ENCODE measurements at places on chromosomes 12 and 14.

DNA sequence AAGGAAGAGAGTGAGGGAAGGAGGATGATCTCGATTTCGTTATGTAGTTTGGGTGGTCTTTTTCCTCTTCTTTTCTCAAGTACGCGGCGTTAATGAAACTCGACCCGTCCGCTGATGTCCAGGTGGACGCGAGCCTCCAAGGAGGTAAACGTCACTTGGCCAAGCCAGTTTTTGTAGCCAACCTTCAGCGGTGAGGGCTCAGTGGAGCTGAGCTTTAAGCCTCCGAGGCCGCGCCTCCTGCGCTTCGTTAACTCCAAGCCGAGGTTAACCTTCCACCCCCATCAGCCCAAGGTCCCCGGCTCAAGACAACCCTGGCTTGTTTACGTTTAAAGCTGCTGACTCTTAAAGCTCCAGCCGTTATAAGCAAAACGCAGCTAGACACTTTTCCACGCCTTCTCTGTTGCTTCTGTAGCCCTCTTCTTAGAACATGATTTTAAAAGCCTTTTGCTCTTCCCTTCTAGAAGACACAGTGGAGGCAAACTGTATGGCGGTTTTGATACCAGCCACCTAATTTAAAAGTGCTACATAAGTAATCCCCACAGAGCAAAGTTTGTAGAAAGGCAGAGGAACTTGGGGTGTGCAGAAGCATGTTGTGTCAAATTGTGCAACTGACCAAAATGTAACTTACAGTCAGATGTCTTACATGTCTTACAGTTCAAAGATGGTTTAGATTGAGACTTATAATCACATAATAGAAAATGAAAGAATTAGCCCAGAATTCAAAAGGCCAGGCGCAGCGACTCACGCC, 923 bp upstream of the ITPR2 start:
- peak; percentile 17 for DNase-seq

- DNase-seq: no peak
These were observed 36.7 kb downstream of the PTPRR start for GRCh38 chr12:70883855-70884254.

DNA sequence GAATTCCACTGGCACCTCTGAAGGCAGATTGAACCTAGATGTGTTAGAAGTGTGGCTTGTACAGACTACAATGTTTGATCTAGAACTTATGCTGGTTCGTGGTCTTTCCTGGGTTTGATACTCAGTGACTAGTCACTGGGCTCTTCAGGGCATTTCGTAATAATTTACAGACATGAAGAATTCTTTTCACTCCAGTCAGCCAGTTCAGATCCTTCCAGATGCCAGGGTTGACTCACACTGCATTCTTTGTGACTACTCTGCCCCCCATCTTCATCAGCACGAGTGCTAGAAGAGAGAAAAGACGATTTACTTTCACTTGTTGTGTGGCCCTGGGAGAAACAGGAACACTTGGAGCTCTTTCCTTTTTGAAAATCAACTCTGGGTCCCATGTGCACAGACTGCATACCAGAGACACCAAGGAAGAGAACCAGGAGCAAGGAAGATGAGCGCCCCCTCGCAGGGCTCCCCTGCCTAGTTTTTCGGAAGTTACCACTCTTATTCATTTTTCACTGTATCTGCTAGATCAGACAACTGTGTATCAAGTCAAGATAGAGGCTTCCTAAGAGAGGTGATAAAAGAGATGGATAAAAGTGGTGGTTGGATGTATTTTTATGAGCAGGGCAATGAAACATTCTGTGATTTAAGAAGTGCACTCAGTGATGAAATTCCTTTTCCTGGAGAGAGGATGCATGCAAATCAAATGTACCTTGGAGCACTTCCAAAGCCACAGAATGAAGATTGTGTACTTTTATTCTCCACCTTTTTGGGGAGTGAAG, 33.5 kb upstream of the EVL start:
- no peak for DNase-seq

- no peak for DNase-seq
These were observed 1.1 kb downstream of the ALDH6A1 start for GRCh38 chr14:74083161-74083560.

DNA sequence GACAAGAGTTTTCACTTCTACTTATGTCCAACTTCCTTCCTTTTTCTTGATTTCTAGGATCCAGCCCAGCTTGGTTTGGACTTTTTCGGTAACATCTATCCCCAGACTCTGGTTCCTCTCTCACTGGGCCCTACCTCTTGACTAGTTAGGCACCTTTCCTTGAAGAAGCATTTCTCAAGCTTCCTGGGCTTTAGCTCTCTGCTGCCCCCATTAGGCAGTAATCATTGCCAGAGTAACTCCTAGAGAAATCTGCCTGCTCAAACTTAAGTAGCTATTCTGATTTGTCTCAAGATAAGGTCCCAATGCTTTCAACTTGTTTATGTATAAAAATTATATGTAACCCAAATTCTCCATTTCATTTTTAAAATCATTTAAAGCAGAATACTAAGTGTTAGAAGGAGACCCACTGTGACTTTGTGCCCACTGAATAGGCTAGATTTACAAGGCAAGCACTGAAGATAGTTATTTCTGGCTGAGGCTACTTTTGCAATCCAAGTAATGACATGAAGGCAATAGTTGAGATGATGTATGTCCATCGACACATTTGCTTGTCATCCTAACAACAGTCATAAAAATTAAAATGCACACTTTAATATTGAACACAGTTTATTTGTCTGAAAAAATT, 275.0 kb upstream of the G2E3 start:
- no peak for DNase-seq

DNA sequence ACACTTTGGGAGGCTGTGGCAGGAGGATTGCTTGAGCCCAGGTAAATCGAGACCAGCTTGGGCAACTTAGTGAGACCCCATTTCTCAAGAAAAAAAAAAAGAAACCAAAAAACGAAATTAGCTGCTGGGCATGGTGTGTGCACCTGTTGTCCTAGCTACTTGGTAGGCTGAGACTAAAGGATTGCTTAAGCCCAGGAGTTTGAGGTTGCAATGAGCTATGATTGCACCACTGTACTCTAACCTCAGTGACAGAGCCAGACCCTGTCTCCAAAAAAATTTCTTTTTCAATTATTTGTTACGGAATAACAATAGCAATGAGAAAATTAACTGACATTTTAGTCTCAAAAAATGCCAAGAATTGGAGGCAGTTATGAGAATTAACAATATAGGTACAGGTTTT, 128.0 kb downstream of the CCDC91 start:
- DNase-seq: no peak

- peak; percentile 14 for DNase-seq
These were observed 745 bp downstream of the CAND1 start for GRCh38 chr12:67269633-67270573.

GRCh38 chr14:62532181-62532580, 513.1 kb downstream of the KCNH5 start:
- DNase-seq: no peak

- DNase-seq: no peak
These were observed 35.7 kb downstream of the DNM1L start for GRCh38 chr12:32714772-32715171.

DNA sequence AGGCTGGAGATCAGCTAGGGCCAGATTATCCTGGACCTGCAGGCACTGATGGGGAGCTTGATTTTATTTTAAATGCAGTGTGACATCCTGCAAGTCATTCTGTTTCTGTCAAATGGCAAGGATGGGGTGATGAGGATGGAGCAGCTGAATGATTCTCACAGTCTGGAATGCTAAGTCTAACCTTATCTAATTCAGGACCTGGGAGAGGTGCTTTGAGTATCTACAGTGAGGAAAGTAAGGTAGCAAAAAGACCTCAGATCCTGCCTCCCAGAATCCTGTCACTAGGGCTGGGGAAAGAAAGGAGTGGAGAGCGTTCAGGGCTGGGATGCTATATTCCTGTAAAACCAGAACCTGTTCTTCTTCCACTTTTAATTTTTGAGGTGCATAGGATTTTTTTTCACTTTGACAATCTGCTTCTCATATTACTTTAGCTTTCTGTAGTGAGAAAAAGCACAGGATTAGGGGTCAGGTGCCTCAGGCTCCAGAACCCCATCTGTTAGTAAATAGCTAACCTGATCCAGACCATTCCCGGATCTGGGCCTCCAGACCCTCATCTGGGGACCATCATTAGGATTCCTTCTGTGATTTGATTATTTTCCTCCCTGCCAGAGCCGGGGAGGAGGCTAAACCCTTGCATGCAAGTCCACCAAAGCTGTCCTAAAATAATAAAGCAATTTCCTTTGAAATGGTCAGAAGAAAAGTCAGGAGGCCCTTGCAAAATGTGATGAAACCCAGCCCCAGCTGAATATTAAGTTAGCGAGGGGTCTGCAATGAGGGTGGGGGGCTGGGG, 54.7 kb downstream of the ASCL1 start:
- DNase-seq: no peak

GRCh38 chr12:42283739-42284138, 42.2 kb downstream of the ZCRB1 start:
- no peak for DNase-seq

DNA sequence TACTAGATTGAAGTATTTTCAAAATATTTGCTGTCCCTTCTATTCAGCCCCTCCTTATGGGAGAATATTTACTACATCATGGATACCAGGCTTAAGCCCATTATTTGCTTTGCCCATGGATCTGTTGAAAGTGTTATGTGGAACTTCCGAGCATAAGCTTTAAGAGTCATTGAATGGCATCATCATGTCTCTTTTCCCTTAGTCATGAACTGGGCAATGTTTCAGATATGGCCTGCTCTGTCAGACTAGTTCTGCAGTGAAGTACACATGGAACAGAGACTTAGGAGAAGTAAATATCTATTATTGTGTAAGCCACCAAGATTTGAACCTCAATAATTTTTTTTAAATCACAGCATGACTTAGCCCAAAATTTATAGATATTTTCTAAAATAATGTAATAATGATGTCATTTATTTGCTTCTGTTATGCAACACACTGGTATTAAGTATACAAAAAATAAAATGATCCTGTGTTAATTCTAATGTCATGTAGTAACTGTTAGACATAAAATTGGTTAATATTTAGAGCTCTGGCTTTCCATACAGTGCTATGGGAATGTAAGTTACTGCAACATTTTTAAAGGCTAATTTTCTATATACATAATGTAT, 1097.3 kb downstream of the SLC16A7 start:
- no peak for DNase-seq

DNA sequence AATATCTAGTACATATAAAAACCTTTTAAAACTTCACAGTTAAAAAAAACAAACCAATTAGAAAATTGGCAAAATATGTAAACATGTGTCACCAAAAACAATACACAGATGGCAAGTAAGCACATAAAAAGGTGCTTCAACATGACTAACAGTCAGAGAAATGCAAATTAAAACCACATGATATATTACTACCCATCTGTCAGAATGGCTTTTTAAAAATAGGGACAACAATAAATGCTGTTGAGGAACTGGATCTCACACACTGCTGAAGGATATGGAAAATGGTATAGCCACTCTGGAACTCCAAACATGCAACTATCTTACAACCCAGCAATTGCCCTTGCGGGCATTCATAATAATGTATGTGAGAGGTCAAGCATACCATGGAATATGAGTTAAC, 1153.6 kb downstream of the FLRT2 start:
- no peak for DNase-seq

- DNase-seq: no peak
These were observed 42.1 kb upstream of the CNTN1 start for GRCh38 chr12:40650038-40650704.

GRCh38 chr14:22152161-22152870, 436.7 kb downstream of the DAD1 start:
- DNase-seq: no peak

DNA sequence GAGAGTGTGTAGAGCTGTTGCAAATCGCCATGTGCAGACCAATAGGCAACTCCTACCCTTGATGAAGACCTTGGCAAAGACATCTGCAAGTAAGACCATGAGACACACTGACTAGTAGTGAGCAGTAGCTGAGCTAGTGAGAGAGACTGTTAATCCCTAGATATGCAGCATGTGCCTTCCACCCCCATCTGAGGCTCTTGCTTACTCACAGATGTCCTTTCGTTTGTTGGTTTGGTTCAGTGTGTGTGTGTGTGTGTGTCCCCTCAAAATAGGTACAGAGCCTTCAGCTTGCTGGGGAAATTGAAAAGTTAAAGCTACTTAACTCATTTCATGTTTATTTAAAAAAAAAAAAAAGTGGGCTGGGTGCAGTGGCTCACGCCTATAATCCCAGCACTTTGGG, 37.6 kb downstream of the MYF5 start:
- DNase-seq: no peak

DNA sequence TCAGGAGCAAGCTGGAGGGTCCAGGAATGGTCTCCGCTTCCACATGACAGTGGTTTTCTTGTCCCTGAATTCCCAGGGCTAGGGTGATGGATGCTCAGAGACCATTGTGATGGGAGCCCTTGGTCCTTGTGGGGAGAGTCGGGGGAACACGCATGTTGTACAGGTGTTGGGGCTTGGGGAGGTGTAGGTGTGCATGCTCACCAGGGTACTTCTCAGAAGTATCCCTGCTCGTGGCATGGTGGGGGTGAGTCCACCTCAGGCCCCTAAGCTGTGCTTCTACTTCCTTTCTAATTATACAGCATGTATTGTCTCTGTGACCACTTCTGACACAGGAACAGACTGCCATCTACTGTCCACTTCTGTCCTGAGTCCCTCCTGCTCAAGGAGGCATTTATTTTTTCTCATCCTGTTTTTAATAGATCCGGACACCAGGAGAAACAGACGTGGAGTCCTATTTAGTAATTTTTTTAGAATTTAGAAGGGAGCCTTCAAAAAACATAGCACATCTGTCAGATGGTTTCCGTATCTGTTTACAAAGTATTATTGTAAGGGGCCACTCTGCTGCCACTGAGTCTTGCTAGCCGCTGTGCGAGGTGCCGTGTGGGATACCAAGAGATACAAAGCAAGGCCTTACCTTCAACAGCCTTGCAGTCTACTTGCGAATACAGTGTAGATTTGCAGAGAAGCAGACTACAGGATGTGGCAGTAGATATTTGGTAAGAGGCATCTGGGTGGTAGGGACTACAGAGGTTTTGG, 10.5 kb downstream of the NTF3 start:
- DNase-seq: no peak

- no peak for DNase-seq
These were observed 22.8 kb downstream of the COX8C start for GRCh38 chr14:93369713-93370266.

- no peak for DNase-seq
These were observed 33.0 kb downstream of the HIGD1C start for GRCh38 chr12:50985322-50985721.

DNA sequence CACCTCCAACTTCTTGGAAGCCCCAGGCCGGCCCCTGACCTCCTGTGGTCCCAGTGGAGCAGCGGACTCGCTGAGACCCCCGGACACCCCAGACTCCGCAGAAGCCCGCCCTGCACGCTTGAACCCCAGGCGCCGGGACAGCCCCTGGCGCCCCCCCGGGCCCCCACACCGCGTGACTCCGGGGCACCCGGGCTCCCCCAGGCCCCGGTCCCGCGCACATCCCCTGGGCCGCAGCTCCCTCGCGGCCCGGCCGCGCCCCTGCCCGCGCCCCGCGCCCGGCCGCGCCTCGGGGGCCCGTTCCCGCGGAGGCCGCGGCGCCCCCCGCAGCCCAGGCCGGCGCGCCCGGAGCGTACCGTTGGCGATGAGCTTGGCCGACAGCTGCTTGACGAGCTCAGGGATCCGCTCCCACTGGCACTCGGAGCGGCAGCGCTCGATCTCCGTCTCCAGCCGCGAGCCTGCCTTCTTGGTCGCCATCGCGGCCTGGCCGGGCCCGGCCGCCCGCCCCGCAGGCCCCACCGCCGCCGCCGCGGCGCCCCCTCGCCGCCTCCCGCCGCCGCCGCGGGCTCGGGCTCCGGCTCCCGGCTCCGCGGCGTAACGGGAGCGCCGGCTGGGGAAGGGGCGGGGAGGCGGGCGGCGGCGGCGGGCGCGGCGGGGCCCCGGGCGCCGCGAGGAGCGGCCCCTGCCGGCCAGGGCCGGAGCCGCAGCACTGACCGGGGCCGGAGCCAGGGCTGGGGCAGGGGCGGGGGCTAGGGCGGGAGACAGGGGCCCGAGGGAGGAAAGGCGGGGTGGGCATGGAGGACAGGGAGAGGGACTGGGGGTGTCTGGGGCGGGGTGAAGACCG, at the start of gene TTC7B:
Gene TTC7B (minus strand): TSS at position 609 of the 841 bp plus-strand sequence. CDS start 135 bp downstream, at position 474.
- DNase-seq: peak; percentile 8

Measured in stimulated activated CD4-positive, alpha-beta T cell treated with anti-CD3 and anti-CD28 coated beads, Interleukin-12 subunit alpha, Interleukin-12 subunit beta, amount 100 ng/mL, for 48 hours (primary cell).